ENCODE measurements at places on chromosomes 12 and 14. TPM values are rescaled to one million over a fixed set of nuclear protein-coding genes. Genes with fewer than 3 reads are reported as not detected.

P2RX2 gene
- total RNA-seq, result not detected

DNA sequence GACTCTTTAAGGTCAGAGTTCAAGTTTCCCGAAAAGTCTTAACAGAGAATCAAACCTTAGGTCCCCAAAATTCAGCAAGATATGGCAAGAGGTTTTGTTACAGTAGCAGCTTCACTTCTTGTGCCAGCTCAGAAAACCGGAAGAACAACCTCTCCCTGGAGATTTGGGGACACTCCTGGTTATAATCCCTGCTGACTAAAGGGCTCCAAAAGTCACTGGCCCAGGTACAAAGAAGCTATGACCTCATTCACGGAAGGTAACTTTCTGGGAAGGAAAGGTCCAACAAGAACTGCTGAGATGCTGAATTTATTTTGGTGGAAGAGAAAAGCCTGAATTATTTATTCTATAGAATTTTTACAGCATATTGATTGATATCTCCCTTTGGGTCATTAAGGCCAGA is 55.6 kb upstream of the DIO2 start:
- no peak for DNase-seq

DNA sequence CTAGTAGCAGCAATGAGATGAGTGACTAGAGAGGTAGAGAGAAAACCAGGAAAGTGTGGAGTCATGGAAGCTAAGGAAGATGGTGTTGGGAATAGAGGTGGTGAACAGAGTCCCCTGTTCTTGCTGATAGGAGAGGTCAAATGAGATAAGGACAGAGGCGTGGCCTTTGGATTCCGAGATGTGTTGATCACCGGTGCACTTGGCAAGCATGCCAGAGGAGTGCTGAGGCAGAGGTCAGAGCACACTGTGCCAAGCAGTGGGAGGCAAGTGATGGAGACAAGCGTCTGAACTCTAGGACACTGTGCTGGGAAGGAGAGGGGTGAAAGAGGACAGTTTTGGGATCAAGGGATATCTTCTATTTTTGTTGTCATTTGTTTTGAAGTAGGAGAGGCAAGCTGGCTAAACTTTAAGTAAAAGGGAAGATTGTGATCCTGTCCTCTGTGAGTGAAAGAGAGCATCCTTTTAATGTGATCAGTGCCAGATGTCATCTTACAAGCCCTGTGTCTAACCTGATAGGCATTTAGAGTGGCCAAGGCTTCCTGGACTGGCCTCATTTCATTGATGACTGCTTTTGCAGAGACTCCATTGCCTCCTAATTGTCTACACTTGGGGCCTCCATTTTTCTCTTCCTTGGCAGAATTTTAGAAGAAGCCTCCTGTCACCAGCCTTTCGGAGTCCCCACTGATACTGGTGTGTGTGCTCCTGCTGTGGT is 336.4 kb downstream of the CACNA1C start:
- DNase-seq, result no peak

- DNase-seq, result no peak
These were observed 29.6 kb downstream of the PIGH start for GRCh38 chr14:67570453-67570852.

HOXC10 gene
- total RNA-seq, result 9.7 TPM

PSMA6 gene
- 155 TPM for total RNA-seq

GRCh38 chr14:83814896-83815295 is 1715.0 kb upstream of the FLRT2 start:
- no peak for DNase-seq

GRCh38 chr12:94250130-94250529 is 101.8 kb downstream of the PLXNC1 start:
- DNase-seq, result no peak

DNA sequence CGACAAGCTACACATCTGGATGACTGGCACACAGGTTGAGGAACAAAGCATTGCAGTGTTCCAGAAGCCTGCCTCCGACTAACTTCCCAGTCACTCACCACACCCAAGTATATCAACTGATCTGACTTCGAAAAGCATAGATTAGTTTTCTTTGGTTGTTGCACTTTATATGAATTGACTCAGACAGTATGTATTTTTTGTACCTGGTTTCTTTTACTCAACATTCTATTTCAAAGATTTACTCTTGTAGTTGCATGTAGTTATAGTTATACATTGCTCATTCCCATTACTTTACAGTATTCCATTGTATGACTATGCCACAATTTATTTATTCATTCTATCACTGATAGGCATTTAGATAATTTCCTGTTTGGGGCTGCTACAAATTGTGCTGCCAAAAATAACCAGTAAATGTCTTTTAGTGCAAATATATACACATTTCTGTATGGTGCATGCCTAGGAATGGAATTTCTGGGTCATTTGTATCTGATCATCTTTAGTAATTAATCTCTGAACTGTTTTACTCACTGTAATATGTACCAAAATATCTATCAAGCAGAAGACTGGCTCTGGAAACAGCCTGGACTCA is 17.8 kb downstream of the PLCZ1 start:
- DNase-seq, result peak; percentile 46

DNA sequence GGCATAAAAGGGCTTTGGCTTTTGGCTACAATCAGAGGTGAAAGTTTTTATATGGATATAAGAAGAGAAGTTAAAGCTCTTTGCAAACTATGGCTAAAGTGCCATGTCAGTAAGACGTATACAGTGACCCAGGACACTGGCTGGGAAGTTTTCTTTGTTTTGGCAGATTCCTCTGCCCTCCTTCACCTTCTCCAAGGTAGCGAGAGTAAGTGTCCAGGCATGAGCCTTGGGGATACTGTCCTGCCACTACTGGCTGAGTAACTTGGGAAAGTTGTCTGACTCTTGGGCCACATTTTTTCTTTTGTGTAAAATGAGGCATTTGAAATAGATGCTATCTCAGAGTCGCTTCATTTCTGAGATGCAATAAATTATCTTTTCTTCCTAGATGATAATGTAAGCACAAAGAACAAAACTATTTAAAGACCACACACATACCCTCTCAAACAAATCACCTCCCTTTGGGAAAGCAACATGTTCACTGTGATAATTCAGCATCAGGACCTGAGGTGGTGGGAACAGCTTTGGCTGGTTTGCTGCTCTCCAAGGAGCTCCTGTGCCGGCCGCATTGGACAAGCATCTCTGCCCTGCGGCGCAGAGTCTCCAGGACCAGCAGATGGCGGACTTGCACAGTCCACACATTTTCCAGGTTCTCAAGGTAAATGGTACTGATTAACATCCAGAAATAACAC is 106.3 kb downstream of the PTCSC3 start:
- no peak for DNase-seq

GRCh38 chr12:114339626-114340025 is 66.3 kb downstream of the TBX5 start:
- no peak for DNase-seq

- no peak for DNase-seq
These were observed 39.5 kb upstream of the LRRK2 start for GRCh38 chr12:40185303-40185693.

GRCh38 chr14:73787486-73788316 is 63.9 kb upstream of the PTGR2 start:
- no peak for DNase-seq

KCNA1 gene
- not detected for total RNA-seq

DNA sequence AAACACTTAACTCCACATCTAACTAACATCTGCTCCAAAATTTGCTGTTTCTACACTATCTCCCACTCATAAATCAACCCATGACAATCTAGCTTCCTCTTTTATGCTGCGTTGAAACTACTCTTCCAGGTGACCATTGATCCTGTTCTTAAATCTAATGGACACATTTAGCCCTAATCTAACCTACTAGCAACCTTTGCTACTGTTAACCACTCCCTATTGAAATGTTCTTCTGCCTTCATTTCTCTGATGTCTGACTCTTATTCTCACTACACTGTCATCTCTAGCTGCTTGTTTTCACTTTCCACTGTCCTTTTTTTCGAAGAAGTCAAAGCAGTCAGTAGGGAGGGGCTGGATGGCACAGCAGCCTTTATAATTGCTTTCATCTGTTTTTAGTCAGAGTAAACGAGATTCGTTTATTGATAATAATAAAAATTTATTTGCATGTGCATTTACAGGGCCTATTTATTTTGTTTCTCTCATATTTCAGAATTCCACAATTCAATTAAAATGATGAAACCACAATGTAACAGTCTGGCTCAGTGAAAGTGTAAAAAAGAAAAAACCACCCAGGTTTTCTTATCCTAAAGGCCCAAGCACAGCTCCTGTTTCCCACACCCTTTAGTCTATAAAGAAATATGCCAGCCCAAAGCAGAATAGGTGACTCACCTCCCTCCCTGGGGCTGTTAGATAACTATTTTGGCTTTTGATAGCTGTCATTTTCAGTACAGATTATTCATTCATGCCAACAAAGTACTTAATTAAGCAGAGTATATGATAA is 44.9 kb downstream of the ATP2B1 start:
- no peak for DNase-seq

- peak; percentile 95 for DNase-seq
These were observed 68.9 kb downstream of the NCOR2 start for GRCh38 chr12:124498275-124499189.

- DNase-seq, result no peak
These were observed 83.5 kb downstream of the TTC6 start for GRCh38 chr14:37678916-37679315.

DNA sequence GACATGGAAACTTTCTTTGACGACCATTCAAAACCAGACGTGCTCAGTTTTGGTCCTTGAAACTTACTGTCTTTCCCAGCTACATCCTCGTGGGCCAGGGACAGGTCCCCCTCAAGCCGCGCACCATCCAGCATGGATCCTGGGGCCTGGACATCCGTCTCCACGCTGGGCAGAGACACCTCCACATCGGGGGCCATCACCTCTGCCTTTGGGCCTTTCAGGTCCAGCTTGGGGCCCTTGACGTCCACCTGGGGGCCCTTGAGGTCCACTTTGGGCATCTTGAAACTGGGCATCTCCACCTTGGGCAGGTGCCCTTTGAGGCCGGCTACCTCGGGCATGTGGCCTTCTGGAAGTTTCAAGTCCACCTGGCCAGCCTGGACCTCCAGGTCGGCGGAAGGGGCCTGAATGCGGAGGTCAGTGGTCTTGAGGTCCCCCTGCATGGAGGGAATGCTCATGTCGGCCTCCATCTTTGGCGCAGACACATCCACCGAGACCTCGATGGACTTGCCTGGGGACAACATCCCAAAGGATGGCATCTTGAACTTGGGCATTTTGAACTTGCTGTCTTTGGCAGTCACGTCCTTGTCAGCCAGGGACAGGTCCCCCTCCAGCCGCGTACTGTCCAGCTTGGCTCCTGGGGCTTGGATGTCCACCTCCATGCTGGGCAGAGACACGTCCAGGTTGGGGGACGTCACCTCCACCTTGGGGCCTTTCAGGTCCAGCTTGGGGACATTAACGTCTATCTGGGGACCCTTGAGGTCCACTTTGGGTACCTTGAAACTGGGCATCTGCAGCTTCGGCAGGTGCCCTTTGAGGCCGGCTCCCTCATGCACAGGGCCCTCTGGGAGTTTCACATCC is 17.1 kb downstream of the PLD4 start:
- DNase-seq, result peak; percentile 21

DNA sequence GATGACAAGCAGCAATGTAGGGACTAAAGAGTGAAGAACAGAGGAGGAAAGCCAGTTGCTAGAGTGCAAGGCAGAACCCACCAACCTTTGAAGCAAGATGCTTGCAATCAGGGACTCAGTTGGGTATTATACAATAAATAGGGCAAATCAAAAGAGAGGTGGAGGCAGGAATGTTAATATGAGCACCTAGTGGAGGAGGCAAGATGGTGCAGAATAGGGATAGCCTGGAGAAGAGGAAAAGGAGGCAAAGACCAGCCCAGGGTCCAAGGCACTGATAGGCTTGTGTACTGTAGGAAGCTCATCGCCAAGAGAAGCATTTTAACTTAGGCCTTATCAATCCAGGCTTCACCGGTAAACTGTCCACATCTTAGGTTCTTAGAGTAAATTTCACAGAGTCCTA is 137.2 kb downstream of the ARMH4 start:
- no peak for DNase-seq

- no peak for DNase-seq
These were observed 12.3 kb upstream of the APOF start for GRCh38 chr12:56374726-56375597.

DNA sequence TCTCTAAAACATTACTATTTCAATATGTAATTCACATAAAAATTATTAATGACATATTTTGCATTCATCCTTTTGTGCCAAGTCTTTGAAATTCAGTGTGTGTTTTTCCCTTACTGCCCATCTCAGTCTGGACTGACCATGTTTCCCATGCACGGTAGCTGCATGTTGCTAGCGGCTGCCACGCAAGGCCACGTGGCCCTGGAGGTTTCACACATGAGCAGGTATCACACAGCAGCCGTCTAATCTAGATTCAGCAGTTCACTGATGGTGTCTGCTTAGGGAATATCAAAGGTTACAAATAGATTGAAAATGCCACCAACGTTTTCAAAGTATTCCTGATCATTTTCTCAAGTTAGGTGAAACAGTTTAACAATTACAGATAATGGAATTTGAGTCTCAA is 234.8 kb upstream of the FKBP4 start:
- no peak for DNase-seq

GRCh38 chr12:102757154-102757881 is 159.7 kb downstream of the PAH start:
- no peak for DNase-seq

DNA sequence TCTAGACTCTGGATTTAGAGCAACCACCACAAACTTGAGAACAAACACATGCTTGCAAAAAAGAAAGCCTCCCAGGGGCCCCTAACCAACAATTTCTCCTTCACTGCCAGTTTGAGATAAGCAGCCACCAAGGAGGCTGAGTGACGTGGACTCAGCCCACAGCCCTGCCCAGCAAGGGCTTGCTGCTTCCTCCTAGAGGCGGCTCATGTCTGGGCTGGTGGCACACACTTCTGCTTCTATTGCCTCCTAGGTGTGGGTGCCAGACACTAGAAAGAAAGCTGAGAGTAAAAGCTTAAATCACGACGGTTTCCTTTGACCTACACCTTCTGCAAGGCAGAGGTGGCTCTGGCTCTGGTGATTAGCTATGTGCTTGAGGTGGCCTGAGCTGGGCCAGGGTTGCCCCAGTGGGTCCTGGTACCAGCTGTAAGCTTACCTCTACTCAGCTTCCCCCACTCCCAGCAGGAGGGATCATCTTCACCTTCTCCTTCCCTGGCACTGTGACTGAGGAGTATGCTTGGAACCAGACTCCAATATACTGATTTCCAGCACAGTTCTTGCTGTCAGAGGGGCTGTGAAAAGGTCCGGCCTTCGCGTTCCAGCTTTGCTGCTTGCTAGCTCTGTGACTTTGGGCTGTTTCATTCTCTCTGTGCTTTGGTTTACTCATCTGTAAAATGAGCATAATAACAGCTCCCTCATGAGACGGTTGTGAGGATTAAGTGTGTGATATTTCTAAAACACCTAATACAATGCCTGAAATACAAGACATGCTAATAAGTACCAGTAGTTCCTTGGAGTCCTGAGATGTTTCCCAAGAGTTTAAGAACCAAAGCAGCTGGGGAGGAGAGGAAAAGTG is 89.7 kb upstream of the PARP11 start:
- no peak for DNase-seq
